Right lung (tissue), 10 donors: ENCODE measurements at places on chromosomes 1 and 21. TPM values are rescaled to one million over a fixed set of nuclear protein-coding genes. Genes with fewer than 3 reads are reported as not detected.

DNA sequence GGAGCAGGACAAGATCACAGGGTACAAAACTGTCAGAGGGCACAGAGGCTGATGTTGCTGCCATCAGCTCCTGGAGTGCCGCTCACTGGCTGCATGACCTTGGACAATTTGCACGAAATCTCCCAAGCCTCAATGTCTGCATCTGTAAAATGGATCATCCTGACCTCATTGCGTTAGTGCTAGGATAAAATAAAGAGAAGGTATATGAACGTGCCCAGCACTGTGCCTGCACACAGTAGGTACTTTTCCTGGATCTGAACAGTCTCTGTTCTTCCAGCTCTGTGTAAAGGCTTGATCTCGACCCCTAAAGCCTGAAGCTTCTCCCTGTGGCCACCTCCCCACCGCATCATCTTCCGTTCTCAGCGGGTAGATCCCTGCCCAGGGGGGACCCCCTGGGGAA is 12.9 kb downstream of the TNFRSF1B start:
- DNase-seq: no peak

DNA sequence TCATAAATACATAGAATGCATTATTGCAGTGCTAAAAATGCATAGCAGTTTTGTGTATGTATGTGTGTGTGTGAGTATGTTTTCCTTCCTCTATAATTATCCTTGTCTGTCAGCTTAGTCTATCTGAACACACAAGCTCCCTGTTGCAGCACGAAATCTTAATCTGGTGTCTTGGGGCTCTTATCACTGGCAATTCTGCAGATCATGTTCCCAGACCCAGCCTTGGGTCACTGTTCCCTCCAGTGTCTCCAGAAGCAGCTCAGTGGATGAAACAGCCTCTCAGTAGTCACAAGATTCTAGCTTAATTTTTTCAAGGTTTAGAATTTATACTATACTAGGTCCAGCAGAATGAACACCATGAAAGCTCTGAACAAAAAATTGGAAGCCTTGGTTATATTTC is 777.9 kb downstream of the MRPL39 start:
- no peak for DNase-seq

DNA sequence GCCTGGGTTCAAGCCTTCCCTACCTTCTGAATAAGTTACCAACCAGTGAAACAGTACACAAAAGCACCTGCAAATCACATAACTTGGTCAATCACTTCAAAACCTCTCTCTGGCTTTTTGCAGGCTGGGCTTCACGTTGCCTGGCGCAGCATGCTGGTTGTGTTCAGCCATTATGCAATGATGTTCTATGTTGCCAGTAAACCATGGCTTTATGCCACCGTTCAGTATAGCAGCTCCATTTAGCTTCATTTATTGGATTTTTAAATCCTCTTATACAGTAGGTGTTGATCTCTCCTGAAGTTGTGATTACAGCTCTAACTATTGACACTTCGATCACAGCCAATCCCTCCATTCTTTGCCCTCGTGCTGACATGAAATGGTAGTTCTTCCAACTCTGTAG is 233.6 kb upstream of the PTBP2 start:
- DNase-seq: peak; percentile 29

- DNase-seq: no peak
Measured at GRCh38 chr1:224668984-224669383, 52.9 kb downstream of the CNIH3 start.

Gene SFN
- 0.27 TPM for polyA plus RNA-seq

Gene TIAM1
- polyA plus RNA-seq: 48.8 TPM

Gene SMIM1
- polyA plus RNA-seq: 2.8 TPM

- no peak for DNase-seq
Measured at GRCh38 chr1:192561301-192561700, 14.3 kb upstream of the RGS1 start.

Gene PDZK1IP1
- polyA plus RNA-seq: 1.2 TPM

- DNase-seq: no peak
Measured at GRCh38 chr1:152520561-152521090, 6.3 kb downstream of the CRCT1 start.

Gene ZNF683
- polyA plus RNA-seq: 0.25 TPM

Gene ADAM30
- polyA plus RNA-seq: not detected

DNA sequence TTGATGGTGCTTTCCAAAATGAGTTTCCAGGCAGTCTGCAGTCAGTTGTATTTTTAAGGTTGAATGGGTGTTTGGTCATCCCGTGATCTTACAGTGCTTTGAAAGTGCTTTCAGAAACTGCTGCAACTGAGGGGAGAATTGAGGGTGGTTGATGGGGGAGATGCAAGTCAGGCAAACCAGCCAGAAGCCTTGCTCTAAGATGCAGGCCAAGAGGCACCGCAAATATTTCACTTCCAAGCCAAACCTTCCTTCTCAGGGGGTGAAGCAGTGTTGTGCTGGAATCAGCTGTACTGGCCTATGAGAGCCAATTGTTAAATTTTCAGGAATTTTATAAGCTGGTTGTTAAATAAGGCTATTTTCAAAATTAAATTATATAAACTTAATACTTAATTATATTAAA is 151.6 kb downstream of the KCNJ6 start:
- no peak for DNase-seq

DNA sequence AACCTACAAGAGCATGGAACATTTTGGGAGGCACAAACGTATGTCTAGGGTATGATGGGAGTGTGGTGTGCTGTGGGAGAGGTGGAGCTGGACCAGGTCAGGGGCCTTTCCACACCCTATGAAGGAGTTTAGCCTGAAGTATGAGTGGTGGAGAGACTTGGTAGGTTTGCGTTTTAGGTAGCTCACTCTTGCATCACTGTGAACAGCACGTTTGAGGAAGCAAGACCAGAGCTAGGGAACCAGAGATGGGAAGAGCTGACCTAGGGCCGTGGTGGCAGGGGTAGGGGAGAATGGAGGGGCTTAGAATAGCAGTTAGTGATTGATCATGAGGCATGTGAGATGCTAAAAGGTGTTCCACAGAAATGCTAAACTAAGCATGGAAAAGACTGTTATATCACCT is 25.1 kb upstream of the ZFP69B start:
- no peak for DNase-seq

Gene LEMD1
- 4.5 TPM for polyA plus RNA-seq

GRCh38 chr1:197671920-197672319 is 103.4 kb downstream of the DENND1B start:
- no peak for DNase-seq

GRCh38 chr1:42891465-42892138 is 45.2 kb downstream of the ZNF691 start:
- peak; percentile 35 for DNase-seq

- DNase-seq: no peak
Measured at GRCh38 chr1:227913396-227913763, 34.4 kb downstream of the WNT9A start.

DNA sequence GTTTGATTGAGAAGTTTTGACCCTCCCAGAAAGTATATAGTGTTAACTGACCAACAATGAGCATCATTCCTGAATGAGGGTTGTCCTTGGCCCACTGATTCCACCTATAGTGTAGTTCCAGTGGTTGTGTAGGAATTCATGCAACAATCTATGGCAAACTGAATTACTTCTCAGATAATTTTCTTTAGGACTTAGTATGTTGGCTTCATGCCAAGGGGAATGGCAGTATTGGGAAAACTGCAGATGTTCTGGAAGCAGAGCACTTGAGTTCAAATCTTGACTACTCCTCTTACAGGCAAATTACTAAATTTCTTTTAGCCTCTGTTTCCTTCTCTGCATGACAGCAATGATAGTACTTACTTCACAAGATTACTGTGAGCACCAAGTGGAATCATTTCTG is 65.8 kb downstream of the LRIG2 start:
- no peak for DNase-seq

DNA sequence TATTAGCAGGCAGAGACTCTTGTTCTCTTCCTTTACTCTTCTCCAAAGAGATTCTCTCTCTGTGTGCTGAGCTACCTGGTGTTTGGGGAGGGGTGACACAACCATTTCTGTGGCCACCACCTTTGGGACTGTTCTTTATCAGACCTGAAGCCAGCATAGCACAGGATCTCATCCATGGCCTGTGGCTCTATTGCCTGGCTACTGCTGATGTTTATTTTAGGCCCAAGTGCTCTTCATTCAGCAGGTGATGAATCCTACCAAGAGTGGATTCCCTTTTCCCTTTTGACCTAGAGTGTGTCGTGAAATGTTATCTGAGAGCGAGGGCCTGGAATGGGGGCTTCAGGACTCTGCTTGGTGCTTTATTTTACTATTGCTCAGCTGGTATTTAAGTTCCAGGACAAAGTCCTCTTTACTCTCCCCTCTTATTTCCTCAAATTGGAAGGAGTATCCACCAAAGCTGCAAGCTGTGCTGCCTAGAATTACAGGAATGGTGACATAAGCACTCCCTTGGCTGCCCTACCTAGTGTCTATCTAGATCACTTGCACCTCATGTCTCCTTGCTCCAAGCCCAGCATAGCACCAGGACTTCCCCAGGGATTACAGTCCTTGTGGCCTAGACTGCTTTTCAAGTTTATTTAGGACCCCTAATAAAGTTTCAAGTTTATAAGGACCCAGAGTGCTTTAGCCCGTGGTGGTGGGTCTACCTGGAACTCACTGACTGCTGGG is 94.7 kb upstream of the GPR52 start:
- DNase-seq: no peak

Gene AIRE
- polyA plus RNA-seq: 0.08 TPM

DNA sequence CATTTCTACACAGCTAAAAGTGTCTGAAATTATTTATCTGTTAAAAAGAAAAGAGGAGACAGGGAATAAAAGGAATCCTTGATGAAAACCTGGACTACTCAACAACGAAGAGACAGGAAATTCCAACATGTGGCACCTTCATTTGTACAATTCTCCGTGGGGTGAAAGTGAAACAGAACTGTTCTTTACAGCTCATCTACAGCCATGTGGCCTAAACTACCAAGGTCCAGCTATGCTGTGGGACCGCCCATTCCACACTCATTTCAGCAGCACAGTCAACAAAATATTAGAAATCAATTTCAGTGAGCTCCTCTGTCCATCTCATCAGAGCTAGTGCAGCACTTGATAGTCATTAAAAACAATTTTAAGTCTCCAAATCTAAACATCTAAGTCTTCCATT is 44.0 kb downstream of the UBR4 start:
- DNase-seq: no peak

Gene SUSD4
- polyA plus RNA-seq: 21.7 TPM

Gene C1orf115
- polyA plus RNA-seq: 17.0 TPM

GRCh38 chr1:154419620-154420571 is 14.8 kb downstream of the IL6R start:
- DNase-seq: peak; percentile 78

Gene GPR89B
- polyA plus RNA-seq: 19.3 TPM

DNA sequence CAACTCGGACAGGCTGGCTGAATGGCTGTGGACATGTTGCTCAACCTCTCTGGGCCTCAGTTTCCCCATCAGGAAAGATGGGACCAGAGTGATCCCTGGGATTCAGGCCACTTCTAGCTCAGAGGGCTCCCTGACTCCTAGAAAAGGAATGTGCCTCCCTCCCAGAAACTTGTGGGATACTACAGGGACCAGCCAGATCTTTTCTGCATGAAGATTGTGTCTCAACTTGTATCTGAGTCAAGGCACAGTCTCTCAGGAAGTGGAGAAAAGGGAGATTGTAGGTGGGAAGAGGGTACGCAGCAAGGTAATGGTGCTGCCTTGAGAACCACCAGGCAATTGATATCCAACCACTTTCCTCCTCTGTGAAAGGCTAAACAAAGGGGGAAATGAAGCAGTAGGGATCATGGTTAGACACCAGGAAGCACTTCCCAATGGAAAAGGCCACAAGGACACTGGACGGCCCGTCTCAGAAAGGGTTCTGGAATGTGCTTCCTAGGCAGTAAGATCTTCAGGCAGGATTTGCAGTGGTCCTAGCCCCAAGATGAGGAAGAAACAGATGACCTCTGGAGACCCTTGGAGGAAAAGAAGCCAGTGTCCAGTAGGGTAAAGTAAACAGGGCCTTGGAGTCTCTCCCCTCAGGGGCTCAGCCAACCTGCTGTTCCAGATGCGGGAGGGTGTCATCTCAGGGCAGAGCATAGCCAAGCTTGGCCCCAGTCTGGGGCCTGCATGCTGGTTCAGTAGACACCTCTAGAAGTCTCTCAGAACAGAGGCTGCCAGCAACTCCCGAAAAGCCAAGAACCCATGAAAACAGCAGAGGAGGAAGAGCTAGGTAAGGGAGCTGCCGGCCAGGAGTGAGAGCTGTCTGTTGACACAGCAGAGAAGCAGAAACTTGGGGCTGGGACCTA is 16.8 kb downstream of the IFFO2 start:
- DNase-seq: no peak

- DNase-seq: no peak
Measured at GRCh38 chr1:28197682-28198415, 21.4 kb upstream of the PTAFR start.

DNA sequence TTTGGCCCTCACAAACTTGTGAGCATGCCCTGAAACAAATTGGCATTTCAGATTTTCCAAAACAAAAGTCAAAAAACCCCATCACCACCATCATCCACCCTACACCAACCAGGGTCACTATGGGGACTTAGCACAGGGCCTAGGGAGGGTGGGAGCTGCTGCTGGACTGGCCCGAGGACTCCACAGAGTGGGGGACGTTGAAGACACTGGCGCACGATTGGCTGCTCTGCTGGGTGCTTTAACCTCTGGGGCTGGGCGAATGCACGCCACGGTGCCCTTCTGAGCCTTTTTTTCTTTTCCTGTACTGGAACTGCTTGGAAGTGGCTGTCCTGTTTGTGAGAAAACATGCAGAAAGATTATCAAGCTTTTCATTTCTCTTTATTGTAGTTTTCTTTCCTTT is 92.8 kb downstream of the CD247 start:
- no peak for DNase-seq

- no peak for DNase-seq
Measured at GRCh38 chr1:167060141-167061072, 29.8 kb downstream of the GPA33 start.

DNA sequence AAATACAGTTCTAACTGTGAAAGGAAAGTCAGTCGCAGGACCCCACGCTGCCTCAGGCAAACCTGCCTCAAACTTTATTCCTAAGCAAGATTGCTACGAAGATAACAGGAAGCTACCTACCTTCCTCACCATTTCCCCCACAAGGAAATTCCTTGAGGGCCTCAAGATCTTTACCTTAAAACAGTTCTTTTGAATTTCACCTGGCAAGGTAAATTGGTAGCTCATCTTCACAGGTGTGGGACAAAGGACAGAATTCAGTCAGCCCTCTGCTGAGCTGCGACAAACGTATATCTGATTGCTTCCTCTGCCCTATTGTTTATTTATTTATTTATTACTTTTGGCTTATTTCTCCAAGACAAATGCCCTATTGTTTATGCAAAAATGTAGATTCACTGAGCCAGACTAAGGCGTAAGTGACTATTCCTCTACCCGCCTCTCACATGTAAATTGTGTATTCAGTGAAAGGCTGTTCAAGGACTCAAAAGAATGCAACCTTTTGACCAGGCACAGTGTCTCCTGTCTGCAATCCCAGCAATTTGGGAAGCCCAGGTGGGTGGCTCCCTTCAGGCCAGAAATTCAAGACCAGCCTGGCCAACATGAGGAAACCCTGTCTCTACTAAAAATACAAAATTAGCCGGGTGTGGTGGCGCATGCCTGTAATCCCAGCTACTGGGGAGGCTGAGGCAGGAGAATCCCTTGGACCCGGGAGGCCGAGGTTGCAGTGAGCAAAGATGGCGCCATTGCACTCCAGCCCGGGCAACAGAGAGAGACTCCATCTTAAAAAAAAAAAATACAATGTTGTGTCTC is 17.3 kb upstream of the PKNOX1 start:
- DNase-seq: no peak

Gene RXRG
- polyA plus RNA-seq: 13.6 TPM

Gene FCER1A
- 1.5 TPM for polyA plus RNA-seq

Gene GREM2
- polyA plus RNA-seq: 3.7 TPM
